ENCODE measurements at places on chromosomes 6 and 20.

DNA sequence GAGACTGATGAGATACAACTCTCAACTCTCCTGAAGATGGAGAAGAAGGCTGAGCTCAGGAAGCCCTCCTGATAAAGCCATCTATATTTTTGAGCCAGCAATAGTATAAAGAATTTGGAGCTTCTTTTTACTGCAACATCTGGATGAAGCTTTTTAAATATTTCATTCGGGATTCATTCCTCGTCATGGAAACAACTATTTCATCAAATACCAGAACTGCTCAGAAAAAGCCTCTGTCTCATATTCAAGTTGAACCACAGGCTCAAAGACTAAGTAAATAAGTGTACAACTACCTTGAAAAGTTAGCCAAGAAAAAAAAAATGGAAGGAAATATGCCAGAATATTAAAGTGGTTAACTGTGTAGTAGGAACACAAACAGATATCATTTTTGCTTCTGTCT lies 37.8 kb downstream of the PTPRT start:
- no peak for DNase-seq

DNA sequence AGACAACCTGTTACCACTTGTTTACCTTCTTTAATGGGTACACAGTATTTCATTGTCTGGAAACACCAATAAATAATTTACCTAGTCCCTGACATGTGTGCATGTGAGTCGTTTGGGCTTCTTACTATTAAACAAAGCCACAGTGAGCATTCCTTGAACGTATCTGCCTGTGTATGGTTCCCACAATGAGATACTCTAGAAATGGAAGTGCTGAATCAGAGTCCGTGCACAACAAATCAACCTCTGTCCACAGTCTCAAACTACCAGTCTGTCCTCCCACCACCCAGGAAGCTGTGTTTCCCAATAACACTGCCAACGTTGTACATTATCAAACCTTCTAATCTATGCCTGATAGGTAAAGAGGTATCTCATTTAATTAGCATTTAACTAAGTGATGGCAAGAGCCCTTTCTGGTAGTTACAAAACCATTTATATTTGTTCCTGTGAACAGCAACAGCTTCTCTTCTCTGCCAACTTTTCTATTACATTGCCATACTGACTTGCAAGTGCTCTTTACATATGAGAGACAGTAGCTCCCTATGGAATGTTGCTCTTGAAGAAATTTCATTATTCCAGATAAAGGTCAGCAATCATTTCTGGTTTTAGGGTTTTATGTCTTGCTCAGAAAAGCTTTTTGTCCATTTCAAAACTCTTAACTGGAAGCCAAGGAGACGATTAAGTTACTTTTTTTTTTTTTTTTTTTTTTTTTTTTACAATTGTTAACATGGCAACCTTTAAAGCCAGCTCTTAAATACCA lies 14.7 kb downstream of the JAG1 start:
- no peak for DNase-seq

- peak; percentile 42 for DNase-seq
Observed at GRCh38 chr6:57283106-57283505, 34.3 kb upstream of the PRIM2 start.

- peak; percentile 36 for DNase-seq
Observed at GRCh38 chr6:112160745-112161144, 73.4 kb downstream of the FAM229B start.

- no peak for DNase-seq
Observed at GRCh38 chr6:47536816-47537401, 59.3 kb downstream of the CD2AP start.

GRCh38 chr6:119350202-119350951 lies 816 bp upstream of the MAN1A1 start:
- DNase-seq, result peak; percentile 83

DNA sequence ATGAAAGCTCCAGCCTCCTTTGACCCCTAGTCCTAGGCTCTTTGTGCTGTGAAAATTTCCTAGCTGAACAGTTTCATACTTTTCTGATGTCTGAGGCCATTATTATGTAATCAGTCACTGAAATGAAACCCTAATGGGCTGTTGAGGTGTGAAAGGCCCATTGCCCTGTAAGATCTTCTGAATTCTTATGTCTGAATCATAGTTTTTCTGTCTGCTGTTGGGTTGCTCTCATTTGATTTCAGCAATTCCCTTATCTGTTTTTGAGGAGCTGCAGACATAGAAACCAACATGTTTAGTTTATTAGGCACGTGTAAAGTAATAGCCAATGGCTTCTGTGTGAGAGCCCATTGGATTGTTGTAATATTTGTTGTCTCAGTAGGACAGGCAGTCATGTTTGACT lies 118.1 kb downstream of the EYA4 start:
- no peak for DNase-seq

GRCh38 chr6:168497381-168497780 lies 56.4 kb downstream of the SMOC2 start:
- DNase-seq, result no peak

- no peak for DNase-seq
Observed at GRCh38 chr6:119296036-119297035, 53.2 kb downstream of the MAN1A1 start.

- DNase-seq, result peak; percentile 90
Observed at GRCh38 chr6:7050872-7051779, 56.6 kb upstream of the RREB1 start.

- DNase-seq, result no peak
Observed at GRCh38 chr6:104630522-104630921, 229.2 kb downstream of the HACE1 start.

DNA sequence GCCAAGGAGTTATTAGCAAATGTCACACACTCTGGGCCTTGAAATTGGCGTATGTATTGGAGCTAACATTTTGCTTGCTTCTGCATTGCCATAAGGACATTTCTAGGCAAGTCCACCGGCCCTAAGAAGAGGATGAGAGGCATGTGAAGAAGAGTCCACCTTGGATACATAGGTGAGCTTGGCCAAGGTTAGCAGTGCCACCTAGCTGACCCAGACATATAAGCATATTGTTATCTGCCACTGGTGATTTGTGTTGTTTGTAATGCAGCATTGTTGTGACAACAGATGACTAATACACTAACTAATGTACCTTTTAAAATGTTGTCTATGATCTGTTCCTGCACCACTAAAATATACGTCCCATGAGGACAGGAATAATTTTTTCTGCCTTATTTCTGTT lies 24.8 kb upstream of the HLA-DQA2 start:
- DNase-seq, result no peak

- DNase-seq, result no peak
Observed at GRCh38 chr20:31425797-31426196, 14.6 kb upstream of the DEFB123 start.

GRCh38 chr6:105276374-105276773 lies 96.6 kb upstream of the POPDC3 start:
- peak; percentile 10 for DNase-seq

DNA sequence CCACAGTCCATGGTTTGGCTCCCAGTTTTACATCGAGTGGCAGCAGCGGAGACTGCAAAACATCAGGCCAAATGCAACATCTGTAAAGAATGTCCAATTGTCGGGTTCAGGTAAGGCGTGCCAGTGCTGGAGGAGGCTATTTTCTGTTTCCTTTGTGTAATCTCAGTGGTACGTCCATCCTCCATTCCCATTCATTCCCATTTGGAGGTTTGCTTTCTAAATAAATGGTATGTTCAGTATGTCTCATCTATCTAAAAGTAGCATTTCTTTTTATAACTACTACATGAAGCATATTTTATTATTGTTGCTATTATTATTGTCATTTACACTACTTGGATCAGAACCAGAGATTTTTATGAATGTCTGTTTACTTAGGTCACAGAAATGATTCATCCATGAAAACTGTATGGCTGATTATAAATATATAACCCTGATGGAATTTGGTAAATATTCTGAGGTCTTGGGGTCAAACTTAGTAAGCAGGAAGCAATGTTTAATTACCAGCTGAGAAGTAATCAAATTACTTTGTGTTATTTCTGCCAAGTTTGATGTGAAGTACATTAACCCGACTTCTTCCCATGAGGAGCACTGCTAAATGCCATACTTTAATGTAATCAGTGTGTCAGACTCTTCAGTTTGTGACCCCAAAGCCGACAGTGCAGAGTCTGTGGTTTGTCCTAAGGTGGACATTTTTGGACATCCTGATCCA lies 512.9 kb downstream of the UTRN start:
- DNase-seq, result peak; percentile 63

DNA sequence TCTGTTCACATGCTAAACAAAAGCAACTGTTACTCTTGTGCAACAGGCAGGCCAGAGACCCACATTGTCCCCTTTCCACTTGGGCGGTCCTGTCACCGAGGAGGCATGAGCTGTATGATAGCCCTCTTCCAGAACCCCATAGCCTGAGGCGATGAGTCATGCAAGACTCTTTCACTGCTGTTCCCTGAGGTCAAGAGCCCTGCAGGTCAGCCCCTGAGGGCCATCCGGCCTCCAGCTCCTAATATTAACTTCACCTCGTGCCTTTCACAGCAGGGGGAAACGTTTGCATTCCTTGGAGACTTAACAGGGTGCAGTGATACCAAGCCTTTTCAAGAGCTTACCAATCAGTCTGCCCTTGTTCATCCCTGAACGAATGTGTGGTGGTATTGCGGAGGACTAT lies 253.3 kb upstream of the ECI2 start:
- DNase-seq, result no peak

DNA sequence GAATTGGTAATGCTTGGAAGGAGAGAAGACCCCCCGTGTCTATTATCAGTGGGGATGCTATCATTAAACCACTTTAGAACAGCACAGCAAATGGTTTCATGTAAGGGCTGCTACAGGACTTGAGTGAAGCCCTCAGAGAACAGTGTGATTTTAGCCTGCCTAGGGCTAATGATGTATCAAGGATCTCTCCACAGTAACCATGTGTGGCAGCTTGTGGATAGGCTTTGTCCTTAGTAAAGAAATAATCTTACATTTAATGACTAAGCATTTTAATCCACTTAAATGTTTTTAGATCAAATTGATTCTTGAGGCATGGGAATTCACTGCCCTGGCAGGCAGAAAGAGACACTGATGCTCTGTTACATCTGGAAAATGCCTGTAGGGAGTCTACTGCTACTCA lies 495.1 kb downstream of the NKAIN2 start:
- DNase-seq, result no peak

- DNase-seq, result no peak
Observed at GRCh38 chr20:12355185-12355584, 437.5 kb downstream of the BTBD3 start.

DNA sequence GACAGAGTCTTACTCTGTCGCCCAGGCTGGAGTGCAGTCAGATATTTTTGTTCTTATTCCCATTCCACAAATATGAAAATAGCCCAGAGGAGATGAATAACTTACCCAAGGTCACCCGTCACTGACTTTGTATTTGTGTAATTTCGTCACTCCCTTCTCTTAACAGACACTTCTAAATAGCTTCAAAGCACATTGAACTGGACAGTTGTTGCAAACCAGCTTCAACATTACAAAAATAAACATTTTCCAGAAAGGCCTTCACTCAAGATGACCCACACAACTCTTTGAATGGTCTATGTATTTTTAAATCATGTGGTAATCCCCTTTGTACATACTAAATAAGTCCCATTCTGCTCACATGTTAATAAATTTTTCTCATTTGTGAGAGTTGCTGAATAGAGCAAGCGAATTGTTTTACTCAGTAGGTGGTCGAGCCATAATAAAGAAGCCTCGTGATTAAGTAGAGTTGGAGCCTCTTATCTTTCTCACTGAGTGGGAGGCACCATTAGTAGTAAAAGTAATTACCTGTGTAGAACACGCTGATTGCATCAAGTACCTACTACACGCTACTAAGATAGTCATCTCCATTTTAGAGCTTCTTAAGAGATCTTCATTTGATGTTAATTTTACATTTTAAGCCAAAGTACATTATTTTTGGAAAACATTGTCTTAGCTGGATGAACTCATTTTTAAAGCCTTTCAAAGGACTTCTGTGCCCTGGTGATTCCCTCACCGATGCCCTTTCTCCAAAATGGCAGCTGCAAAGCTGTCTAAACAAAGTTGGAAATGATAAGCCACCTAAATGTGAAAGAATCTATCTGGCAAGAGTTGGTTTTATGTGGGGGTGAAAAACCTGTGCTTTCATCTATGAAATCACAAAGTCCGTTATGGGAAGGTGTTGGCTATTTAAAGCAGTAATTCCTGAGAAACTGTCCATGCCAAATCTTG lies 110.0 kb downstream of the TSHZ2 start:
- DNase-seq, result peak; percentile 22

DNA sequence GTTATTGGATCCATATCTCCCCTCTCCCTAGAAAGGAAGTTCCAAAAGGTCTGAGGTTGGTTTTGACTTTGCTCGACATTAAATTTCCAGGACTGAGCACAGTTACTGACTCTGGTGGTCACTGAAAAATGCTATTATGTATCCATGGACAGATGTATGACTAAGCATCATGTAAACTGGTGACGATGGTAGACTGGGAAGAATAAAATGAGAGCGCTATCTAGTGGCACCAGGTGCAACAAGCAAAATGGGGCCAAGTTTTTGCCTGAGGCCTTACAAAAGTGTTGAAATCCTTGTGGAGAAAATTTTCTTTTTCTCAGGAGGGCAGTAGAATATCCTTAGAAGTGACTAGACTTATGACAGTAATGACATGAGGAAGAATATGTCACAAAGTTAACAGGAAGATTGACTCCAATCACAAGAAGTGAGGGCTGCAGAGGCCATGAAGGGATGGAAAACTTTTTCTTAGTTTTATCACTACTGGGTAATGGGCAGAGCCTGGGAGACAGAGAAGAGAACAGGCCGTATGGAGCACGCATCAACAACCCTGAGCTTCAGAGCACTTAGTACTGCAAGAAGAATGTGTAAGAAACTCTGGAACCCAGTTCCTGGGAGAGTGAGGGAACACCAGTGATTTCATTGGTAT lies 88.9 kb upstream of the ELOVL5 start:
- peak; percentile 89 for DNase-seq

DNA sequence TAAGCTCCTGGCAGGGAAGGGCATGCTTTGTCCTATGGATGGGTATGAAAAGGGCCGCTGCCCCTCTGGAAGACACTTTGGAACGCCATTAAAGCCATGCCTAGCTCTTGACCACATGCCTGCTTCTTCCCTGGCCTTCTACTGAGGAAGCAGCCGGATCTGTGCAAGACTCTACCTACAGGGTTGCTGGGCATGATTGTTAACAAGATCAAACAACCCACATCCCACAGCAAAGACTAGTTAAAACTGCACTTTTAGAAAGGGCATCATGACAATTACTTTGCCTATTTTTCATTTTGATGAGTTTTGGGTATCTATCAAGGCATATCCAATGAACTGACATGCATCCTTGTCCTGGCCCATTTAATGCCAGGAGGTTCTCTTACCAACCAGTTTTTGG lies 25.5 kb downstream of the NSFL1C start:
- DNase-seq, result no peak

- no peak for DNase-seq
Observed at GRCh38 chr20:44051661-44052000, 135.4 kb downstream of the JPH2 start.

DNA sequence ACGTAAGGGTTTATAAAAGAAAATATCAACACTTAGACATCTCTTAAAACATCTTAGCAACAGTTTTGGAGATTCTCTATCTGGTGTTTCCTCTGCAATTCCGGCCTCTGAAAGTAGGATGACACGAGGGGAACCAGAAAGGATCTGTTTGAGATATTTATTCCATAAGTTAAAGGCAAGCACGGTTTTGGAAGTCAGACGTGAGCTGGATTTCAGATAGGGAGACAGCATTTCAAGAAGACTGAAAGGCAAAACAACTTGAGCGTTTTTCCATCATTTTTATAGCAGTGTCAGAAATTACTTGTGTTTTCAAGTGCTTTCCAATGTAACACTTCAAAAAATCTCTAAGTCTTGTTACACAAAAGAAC lies 52.9 kb upstream of the BTN3A2 start:
- DNase-seq, result peak; percentile 41

- DNase-seq, result no peak
Observed at GRCh38 chr20:24768201-24768636, 180.8 kb upstream of the CST7 start.

GRCh38 chr20:52867305-52867704 lies 104.9 kb upstream of the TSHZ2 start:
- DNase-seq, result peak; percentile 17

All from fibroblast of mammary gland (primary cell).